ENCODE measurements at places on chromosomes 5 and 9.

GRCh38 chr5:61332358-61332749 lies 296 bp downstream of the ZSWIM6 start:
- DNase-seq, result no peak

GRCh38 chr5:10736354-10736753 lies 24.7 kb downstream of the DAP start:
- DNase-seq, result no peak

DNA sequence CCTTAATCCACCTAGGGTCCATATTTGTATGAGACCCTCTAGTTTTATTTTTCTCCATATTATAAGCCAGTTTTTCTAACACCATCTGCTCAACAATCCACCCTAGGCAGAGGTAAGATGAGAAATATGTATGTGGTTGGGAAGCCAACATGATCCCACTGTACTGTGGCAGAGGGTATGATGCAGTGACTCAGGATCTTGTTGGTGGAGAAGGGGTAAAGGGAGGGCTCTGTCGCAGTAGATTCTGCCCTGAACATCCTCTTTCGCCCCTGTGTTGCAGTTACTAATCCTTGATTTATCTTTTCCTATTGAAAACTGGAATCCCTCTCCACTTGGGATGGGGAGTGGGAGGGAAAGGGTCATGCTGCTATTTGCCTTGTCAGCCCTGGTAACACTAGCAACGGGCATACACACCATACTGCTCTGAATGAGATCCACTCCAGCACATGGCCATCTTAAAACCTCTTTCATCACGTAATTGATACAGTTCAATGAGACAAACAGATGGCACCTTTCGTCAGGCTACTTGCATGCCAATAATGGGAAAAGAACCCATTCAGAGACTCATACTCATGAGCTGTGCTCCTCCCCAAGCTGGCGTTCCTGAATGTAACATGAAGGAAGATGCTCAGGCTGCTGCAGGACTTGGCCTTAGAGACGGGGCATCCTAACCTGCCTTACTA lies 63.0 kb downstream of the ADAMTS12 start:
- no peak for DNase-seq

- DNase-seq, result no peak
Observed at GRCh38 chr9:18438951-18439350, 35.0 kb upstream of the ADAMTSL1 start.

GRCh38 chr9:74742191-74742790 lies 145.4 kb downstream of the TRPM6 start:
- DNase-seq, result no peak

DNA sequence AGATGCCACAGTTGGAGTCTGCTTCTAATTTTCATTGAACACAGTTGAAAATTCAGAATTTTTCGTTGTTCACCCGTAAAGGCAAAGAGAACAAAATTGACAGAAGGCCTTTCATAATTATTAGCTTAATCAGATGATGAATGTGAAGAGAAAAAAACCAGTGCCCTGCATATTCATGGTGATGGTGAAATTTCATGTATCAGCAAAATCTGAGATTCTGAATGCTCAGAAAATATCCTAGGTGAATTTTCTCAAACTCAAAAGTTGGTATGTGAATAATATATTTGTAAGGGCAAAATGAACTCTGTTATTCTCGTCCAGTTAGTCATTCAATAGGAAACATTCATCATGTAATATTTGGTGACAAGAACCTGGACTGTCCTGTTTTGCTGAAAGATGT lies 135.9 kb upstream of the DHFR start:
- DNase-seq, result no peak

DNA sequence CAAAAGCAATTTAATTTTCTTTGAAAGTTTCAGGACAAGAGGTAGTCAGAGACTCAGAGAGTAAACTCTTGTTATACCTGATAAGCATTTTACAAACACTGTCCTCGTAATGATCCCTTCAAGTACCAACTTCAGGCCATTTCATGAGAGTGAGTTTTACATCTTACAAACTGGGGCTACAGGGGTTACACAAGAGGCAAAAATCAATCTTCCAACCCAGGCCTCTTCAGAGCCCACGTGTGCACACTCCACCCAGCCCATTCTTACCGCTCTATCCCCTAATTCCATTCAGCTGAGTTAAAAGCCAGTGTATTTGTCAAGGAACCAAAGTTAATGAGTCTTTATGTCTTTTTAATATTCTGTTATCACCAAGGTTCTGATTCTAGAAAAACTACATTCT lies 46.5 kb downstream of the PSMB7 start:
- DNase-seq, result no peak

GRCh38 chr5:151570512-151571269 lies 20.4 kb downstream of the FAT2 start:
- no peak for DNase-seq

DNA sequence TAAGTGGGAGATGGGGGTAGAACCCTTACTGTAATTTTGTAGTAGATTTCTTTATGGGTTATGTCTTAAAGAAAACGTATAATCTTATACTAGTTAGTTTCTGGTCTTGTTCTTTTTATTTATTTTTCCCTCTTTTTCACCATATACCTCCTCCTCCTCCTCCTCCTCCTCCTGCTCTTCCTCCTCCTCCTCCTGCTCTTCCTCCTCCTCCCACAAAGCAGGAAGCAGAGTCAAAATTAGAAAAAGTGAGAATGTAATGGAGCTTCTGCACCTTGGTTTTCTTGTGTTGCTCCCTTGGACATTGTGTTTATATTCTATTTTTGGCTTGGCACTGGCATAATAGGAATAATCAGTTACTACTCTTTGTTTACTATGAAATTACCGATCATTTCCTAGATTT lies 4.5 kb downstream of the MACIR start:
- no peak for DNase-seq

DNA sequence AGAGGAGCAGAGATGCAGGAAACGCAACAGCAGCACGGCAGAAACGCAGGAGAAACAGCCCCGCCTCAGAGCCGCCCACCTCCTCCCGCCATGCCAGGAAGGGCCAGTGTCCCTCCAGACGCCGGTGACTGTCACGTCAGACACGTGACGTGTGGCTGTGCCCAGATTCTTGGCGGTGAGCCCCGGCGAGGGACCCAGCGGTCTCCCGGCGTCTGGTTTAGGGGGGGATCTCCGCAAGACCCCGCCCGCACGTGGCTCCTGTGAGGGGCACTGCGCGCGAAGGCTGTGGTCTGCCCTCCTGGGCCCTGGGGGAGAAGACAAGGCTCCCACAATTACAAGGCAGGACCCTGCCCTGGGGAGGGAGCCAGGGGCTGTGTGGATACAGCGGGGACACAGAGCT lies 2.4 kb upstream of the LCN8 start:
- DNase-seq, result no peak

DNA sequence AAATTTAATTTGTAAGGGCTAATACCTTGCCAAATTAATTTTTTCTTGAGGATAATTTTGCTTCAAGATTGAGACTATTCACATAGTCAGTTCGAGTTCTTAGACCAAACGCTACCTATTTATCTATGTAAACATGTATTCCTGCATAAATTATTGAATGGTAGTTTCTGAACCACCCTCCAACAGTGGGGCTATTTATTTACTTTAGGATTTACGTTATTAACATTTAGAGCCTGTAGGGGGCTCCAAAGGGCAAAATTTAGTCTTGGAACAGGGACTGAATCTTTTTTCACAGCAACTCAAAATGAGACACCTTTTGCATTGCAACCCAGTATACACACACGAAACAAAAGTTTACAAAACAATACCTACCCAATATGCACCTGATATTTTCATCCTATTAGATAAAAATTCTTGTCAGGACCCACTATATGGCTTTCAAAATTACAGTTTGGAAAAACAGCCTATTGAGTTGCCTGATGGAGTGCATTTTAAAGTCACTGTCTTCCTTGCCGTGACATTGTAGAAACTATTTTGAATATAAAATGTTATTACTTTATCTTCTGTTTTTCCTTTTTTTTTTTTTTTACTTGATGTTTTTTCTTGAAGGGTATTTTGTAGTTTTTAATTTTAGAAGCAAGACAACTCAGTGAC lies 47.1 kb upstream of the POU4F3 start:
- DNase-seq, result no peak

- no peak for DNase-seq
Observed at GRCh38 chr9:120982836-120983235, 56.2 kb upstream of the TRAF1 start.

- no peak for DNase-seq
Observed at GRCh38 chr9:6959270-6960000, 201.7 kb downstream of the KDM4C start.

DNA sequence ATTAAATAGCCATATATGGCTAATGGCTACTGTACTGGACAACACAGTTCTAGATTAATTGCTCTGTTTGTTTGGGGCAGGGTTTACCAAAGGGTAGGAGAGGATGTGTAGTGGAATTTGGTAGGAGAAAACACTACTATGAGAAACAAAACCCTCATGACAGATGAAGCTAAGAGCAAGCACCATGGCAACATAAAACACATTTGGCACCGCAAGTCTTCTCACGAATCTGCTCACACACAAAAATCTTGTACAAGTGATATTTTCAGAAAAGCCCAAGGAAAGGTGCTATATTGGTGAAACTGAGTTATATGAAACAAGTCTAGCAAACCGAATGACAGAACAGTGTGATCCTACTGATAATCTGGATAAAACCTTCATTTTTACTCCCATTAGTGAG lies 38.5 kb downstream of the CSF2 start:
- DNase-seq, result no peak

DNA sequence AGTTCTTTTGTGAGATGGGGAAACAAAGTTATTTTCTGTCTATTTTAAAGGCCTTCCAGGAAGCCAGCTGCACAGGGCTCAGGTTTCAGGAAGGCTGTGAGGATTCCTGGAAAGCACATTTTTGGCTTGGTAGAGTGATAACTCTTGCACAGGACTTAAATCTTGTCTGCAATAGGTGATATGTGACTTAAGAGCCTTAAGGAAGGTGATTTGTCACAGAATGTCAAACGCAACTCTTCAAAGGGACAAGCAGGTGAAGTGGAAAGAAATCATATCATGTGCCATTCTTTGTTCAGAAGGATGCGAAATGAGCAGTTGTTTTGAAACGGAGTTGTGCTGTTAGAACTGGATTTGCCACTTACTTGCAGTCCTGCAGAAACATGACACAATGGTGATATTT lies 459.3 kb downstream of the MAT2B start:
- DNase-seq, result no peak

DNA sequence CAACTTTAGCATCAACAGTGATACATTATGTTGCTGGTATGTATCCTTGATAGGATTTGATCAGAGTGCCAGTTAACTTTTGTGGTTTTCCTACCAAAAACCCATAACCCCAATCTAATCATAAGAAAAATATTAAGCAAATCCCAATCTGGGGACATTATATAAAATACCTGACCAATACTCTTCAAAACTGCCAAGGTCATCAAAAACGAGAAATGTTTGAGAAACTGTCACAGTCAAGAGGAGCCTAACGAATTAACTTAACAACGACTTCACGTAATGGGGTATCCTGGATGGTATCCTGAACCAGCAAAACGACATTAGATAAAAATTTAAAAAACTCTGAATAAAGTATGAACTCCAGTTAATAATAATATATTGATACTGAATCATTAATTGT lies 51.7 kb upstream of the SRFBP1 start:
- DNase-seq, result no peak

- no peak for DNase-seq
Observed at GRCh38 chr5:37090123-37090726, 159.0 kb downstream of the CPLANE1 start.

GRCh38 chr9:35758475-35759050 lies 4.5 kb upstream of the MSMP start:
- no peak for DNase-seq

- DNase-seq, result no peak
Observed at GRCh38 chr5:128913551-128913950, 51.7 kb upstream of the SLC27A6 start.

DNA sequence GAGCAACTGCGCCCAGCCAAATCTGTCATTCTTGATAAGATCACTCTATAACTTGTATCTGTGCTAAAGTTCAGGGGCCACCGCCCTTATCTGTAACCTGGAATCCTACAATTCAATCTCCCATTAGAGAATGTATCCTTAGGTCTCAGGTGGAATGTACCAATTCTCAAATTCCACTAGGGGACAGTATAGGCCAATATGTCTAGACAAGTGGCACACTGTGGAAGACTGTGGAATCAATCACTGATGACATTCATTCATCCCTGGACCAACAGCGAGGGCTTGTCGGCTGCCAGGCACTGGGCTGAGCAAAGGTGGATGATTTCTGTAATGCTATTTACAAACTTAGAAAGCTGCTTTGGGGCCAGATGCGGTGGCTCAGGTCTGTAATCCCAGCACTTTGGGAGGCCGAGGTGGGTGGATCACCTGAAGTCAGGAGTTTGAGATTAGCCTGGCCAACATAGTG lies 28.7 kb upstream of the MEGF9 start:
- no peak for DNase-seq

- DNase-seq, result no peak
Observed at GRCh38 chr5:127930311-127930710, 153.3 kb upstream of the SLC12A2 start.

DNA sequence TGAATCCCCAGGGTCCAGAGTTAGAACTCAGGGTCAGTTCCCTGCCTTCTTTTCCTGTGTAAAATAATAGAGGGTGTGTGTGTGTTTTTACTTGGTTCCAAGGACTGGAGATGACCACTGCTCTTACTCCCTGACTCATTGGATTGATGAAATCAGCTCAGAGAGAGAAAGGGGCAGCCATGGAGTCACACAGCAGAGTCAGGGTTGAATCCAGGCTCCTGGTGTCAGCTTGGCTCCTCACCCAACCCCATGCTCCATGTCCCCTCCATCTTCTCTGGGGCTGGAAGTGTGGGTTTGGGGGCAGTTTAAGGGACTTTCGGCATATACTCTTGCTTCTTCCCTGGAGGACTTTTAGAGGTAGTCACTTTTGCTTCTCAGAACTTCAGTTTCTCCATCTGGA lies 21.6 kb downstream of the DAB2IP start:
- DNase-seq, result no peak

DNA sequence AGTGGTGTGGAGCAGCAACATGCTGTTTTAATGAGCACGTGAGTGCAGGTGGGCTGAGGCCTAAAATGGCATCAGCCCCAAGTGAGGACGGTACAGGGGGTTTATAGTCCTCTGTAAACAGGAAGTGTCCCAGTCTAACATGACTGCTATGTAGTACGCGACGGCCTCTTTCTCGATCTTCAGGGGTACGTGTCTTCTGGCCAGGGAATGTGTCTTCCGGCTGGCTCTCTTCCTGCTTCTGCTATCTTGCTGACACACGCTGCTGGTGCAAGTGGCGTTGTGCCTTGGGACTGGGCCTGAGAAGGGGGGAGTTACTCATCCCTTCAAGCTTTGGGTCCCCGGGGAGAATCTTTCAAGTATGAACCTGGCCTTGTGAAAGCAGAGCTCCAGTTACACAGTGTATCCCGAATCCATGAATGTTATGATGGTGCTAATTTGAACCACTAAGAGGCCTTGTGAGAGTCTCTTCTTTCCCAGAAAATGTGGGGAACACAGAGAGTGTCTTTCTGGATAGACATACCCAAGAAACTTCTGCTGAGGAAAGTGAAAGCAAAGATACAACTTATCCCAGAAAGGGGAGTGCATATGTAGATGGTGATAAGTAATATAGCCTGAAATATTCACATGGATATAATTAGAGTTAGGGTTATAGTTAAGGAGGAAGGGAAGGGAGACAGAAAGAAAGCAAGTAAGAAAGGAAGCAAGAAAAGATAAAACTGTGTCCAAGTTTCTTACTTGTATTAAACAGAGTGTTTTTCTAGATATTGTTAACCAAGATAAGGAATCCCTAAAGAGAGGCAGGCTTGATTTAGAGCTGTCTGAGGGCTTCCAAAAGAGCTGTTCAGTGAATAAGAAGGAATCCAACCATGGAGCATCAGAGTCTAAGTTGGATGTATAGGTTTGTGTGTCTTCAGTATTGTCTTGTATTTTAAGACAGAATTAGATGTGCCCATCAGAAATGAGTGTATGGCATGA lies 35.5 kb upstream of the ANXA2R start:
- DNase-seq, result no peak

GRCh38 chr9:4137234-4137633 lies 162.6 kb downstream of the GLIS3 start:
- DNase-seq, result no peak
